NCI-H1092 treated with DMSO at 0.1 percent for 48 hours (cell line): ENCODE measurements at places on chromosomes 3 and 15.

GRCh38 chr3:110593749-110594148, 477.9 kb upstream of the NECTIN3 start:
- DNase-seq: no peak

- no peak for DNase-seq
Observed at GRCh38 chr15:43275740-43276562, 9.2 kb upstream of the TGM5 start.

DNA sequence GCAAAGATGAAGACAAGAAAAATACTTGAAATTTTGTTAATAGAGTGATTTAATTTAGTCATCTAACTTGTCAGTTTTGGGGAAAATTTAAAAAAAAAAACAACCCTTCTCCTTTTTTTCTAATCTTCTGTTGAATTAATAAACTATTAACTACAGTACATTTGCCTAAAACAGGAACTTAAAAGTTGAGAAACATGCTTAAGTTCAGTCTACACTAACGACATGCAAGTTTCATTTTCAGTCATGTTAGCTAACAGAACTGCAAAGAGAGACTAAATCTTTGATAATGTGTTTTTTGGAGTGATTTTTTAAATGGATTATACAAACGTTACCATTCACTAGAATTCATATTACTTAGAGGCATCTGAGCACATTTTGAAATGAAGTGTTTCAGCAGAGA, 71.9 kb upstream of the MBNL1 start:
- no peak for DNase-seq

DNA sequence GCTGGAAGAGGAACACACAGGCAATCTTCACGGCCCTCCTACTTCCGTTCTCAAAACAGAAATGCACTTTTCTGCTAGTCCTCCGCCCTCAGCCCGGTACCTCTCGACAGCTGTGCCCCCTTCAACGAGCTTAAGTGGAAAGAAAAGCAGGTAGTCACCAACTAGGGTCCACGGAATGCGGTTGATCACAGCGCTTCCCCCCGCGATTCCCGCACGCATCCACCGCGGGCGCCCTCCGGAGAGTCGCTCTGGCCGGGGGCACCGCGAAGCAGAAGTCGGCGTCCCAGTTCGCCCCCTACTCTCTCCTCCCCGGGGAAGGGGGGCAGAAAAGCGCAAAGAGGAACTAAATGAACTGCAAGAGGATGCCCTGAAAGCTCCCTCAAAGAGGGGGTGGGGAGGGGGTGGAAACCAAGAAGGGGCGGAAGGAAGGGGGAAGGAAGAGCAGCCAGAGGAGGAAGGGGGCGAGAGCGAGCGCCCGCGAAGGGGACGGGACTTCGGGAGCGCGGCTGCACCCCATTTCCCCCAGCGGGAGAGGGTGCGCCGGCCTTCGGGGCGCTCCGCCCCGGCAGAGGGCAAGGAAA, 738 bp downstream of the ACAP2 start:
- DNase-seq: peak; percentile 48

GRCh38 chr15:38463893-38464292, 10.0 kb downstream of the FAM98B start:
- DNase-seq: no peak

DNA sequence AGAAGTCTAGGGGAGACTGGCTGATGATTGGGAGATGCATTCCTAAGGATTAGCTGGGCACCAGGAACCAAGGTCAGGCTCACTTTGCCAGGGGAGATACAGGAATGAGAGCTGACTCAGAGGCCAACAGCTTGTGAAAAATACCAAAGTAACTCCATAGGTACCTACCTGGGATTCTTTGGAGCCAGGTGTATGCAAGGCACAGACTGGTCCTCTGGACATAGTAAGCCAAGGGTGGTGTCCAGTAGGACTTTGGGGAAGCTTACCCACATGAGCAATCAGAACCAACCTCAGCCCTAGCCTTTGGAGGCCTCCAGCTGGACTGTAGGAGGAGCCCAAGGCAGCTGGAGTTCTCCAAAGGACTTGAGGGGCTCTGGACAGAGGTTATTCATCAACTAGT, 47.5 kb downstream of the CRYGS start:
- no peak for DNase-seq

DNA sequence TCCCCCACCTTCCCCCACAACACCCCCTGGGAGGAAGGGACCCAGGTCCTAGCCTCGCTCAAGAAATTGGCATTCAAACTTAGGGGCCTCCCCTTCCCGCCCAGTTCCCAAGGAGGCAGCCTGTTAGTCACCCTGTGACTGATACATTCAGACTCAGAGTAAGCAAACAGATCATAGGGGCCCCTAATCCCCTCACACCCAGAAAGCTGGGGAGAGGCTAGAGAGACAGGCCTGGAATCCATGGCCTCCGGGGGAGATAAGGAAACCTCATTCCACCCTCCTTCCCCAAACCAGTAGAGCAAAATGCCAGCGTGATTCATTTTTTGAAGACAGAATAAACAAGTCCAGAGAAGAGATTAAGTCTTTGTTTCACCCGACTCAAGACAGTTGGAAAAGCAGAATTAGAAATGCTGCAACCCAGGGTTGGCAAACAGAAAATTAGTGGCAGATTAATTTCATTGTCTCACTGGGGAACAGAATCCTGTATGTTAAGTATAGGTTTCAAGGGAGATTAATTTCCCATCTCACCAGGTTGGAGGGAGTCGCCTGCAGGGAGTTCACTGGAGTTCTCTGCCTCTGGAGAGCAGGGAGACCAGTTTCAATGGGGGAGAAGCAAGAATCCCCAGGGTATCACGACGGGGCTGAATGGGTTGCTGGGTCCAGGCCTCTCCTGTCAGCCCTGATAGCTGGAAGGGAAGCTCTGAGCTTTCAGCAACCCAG, 268.3 kb downstream of the UACA start:
- DNase-seq: no peak

- DNase-seq: no peak
Observed at GRCh38 chr15:60021589-60022378, 17.7 kb downstream of the FOXB1 start.
